ENCODE measurements at places on chromosomes 16 and 17.
A peak's percentile ranks its signal among the peaks of the same experiment; 100 is the strongest.

DNA sequence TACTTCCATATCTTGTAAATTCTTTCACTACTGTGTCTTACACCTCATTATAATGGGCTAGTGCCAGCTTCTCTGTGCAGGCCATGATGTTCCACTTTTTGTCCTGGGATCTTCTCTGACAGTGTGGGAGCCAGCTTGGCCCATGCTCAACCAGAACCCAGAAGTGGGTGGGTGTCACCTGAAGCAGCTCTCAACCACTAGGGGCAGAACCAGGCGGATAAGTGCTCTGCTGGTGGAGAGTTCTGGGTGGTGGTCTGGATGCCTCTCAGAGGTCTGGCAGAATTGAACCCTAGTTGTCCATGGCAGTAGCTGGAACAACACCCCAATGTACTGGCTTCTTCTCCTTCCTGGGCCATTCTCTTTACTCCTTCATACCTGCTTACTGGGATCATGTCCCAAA, 254.1 kb upstream of the N4BP1 start:
- peak; percentile 28 for DNase-seq

DNA sequence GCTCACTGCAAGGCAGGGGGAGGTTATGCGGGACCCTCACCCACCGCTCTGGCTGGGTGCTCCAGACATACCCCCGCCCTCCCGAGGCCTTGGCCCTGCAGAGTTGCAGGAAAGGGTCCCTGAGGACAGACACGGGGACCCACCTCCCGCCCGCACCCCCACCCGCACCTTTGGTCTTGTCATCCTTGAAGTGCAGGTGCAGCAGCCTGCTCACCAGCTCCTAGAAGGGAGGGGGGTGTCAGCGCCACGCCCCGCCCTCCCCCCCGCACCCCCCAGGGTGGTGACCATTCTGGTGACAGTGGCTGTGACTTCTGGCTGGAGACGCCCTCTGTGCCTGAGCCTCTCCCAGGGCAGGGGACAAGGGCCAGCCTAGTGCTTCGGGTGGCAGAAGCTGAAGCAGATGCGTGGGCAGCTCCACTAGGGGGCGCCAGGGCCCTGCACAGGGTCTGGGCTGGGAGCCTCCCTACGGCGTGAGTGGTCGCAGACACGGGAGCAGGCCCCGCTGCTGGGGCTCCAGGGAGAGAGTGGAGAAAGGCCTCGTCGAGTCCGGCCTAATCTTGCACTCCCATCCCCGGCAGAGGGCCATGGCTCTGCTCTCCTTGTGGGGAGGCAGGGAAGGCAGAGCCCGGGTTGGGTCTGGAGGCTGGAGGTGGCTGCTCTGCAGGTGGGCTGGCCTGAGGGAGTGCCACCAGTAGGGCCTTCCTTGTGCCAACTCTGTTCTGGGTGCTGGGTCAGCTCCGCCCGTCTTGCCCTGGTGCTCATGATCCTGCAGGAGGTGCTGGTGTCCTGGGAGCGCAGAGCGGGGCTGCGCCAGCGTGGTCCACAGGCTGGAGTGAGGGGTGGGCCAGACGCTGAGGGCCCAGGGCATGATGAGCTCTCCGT, 2.7 kb downstream of the CENPX start:
- peak; percentile 91 for DNase-seq

DNA sequence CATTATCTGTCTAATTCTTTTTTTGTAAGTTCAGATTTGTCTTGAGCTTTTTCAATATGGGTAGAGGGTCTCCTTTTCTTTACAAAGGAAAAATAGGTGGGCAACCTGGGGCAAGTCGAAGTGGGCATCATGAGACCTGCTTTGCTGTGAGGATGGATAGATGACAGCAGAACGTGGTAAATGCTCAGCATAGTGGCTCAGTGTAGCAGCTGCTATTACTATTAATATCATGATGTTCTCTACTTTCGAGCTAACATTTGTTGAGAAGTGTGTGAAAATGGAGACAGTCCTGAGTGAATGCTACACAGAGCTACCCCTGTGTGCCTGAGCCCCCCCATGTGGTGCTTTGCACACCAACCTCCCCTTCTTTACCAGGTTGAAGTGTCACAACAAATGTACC, 39.0 kb upstream of the LGALS9 start:
- no peak for DNase-seq

GRCh38 chr16:88896238-88897070, 30.0 kb upstream of the PABPN1L start:
- no peak for DNase-seq

GRCh38 chr17:3025421-3026124, 37.8 kb downstream of the OR1D5 start:
- DNase-seq, result no peak

GRCh38 chr16:72739577-72739976, 308.4 kb downstream of the ZFHX3 start:
- DNase-seq, result no peak
